ENCODE measurements at places on chromosomes 12 and 14.

GRCh38 chr12:72346363-72346944 lies 74.3 kb downstream of the TRHDE start:
- peak; percentile 91 for DNase-seq

DNA sequence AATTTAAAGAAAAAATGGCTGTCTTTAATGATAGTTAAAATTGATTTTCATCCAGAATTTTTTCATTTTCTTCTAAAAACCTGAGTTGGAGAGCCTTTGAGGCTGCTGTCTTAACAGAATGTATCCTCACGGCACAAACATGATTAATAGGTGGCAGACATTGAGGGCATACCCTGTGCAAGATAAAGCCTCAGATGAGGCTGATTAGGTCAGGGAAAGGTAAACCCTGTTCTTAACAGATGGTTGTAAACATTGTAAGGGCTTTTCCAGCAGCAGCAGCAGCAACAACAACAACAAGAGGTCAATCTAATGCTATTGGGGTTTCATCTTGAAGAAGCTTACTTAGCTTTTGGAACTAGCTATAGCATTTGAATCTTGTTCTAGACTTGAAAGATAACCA lies 17.4 kb downstream of the GNG2 start:
- no peak for DNase-seq

GRCh38 chr14:104019806-104020205 lies 65.7 kb upstream of the ASPG start:
- no peak for DNase-seq

- no peak for DNase-seq
Observed at GRCh38 chr14:64815257-64815656, 64.5 kb downstream of the SPTB start.
